Sciatic nerve (tissue), 2 donors: ENCODE measurements at places on chromosomes 6 and 20. TPM values are rescaled to one million over a fixed set of nuclear protein-coding genes. Genes with fewer than 3 reads are reported as not detected.

The SCRT2 gene
- total RNA-seq: not detected

The HLA-DOB gene
- total RNA-seq: 1.8 TPM

The TDRD6 gene
- 1.9 TPM for total RNA-seq

The RFX6 gene
- not detected for total RNA-seq

The DPPA5 gene
- not detected for total RNA-seq

The TNFAIP3 gene
- total RNA-seq: 37.5 TPM

The HINT3 gene
- 25.0 TPM for total RNA-seq

The SPEF1 gene
- total RNA-seq: not detected

The RPS6KA2 gene
- 69.9 TPM for total RNA-seq

The RSPH4A gene
- 0.18 TPM for total RNA-seq

The CARMIL1 gene
- 20.8 TPM for total RNA-seq

The TRIM31 gene
- not detected for total RNA-seq

The ZFP64 gene
- 17.0 TPM for total RNA-seq

The MANEA gene
- 11.7 TPM for total RNA-seq

The TRIM40 gene
- not detected for total RNA-seq

The OR2H2 gene
- total RNA-seq: not detected

The SLC22A2 gene
- total RNA-seq: not detected

The TSBP1 gene
- not detected for total RNA-seq

The CSTF1 gene
- 25.3 TPM for total RNA-seq

The NEDD9 gene
- total RNA-seq: 55.4 TPM

The CDH4 gene
- total RNA-seq: 2.2 TPM

The HSPA12B gene
- total RNA-seq: 20.4 TPM

The FOXQ1 gene
- 1.7 TPM for total RNA-seq

The MAPK13 gene
- 12.8 TPM for total RNA-seq

The HDGFL1 gene
- not detected for total RNA-seq

The CCN2 gene
- 176 TPM for total RNA-seq

The DDX39B gene
- total RNA-seq: 258 TPM

The CALHM6 gene
- total RNA-seq: 5.5 TPM

The CAPN11 gene
- total RNA-seq: 6.9 TPM

The EPPIN gene
- not detected for total RNA-seq

The SLC22A16 gene
- 0.22 TPM for total RNA-seq

The TREM2 gene
- 8.8 TPM for total RNA-seq

The SYNDIG1 gene
- total RNA-seq: 17.9 TPM

The XKR7 gene
- not detected for total RNA-seq

The RIMS1 gene
- total RNA-seq: 3.4 TPM

The DSP gene
- 7.2 TPM for total RNA-seq

The NKX2-2 gene
- total RNA-seq: not detected

The IL20RA gene
- 3.3 TPM for total RNA-seq

The MLN gene
- total RNA-seq: not detected

The PFDN4 gene
- 26.3 TPM for total RNA-seq

The CLPSL1 gene
- total RNA-seq: not detected

The MDFI gene
- total RNA-seq: 15.2 TPM

The CBLN4 gene
- 14.1 TPM for total RNA-seq

The GSTA5 gene
- total RNA-seq: not detected

The SDCBP2 gene
- total RNA-seq: 5.9 TPM

The RAET1L gene
- not detected for total RNA-seq

The APOBEC2 gene
- not detected for total RNA-seq

The RIPOR3 gene
- total RNA-seq: 26.3 TPM

The SLC22A7 gene
- not detected for total RNA-seq

The POPDC3 gene
- total RNA-seq: 9.9 TPM

The TFAP2A gene
- total RNA-seq: 1.6 TPM

The SNRNP48 gene
- 14.6 TPM for total RNA-seq

The GPLD1 gene
- total RNA-seq: 4.9 TPM

The CAGE1 gene
- not detected for total RNA-seq

The MYBL2 gene
- 0.40 TPM for total RNA-seq

The CLVS2 gene
- 0.04 TPM for total RNA-seq

The CLPSL2 gene
- not detected for total RNA-seq
